ENCODE measurements at places on chromosomes 2 and 18. TPM values are rescaled to one million over a fixed set of nuclear protein-coding genes. Genes with fewer than 3 reads are reported as not detected.

TTC21B gene
- total RNA-seq = 12.2 TPM

DNA sequence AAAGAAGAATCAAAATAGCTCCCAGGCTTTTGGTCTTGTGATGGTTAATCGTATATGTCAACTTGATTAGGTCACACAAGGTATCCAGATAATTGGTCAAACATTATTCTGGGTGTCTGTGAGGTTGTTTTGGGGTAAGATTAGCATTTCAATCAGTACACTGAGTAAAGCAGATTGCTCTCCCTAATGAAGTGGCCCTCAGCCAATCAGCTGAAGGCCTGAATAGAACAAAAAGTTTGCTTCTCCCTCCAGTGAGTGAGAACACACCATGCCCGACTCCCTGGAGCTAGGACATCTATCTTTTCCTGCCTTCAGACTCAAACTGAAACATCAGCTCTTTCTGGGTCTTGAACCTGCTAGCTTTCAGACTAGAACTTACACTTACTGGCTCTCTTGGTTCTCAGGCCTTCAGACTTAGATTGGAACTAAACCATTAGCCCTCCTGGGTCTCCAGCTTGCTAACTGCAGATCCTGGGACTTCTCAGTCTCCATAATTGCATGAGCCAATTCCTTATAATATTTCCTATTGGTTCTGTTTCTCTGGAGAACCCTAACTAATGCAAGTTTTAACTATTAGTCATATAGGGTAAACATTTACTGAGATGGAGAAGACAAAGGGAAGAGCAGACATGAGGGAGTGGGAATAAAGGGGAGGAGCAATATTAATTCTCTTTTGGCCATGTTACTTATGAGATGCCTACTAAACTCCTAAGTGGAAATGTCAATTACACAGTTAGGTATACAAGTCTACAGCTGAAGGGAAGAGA, 25.5 kb downstream of the LNPK start:
- H3K27me3 ChIP-seq = no peaks in the 10 kb centered on the region
- H3K4me1 ChIP-seq = peaks cover 18% of the 10 kb centered on the region
- peak overlapping the region; percentile 44 for H3K27ac ChIP-seq
- H3K36me3 ChIP-seq = peaks cover 41% of the 10 kb centered on the region
- no peak overlapping the region for H3K4me3 ChIP-seq

GRCh38 chr2:58834404-58834803, 593.3 kb upstream of the FANCL start:
- no peaks in the 10 kb centered on the region for H3K36me3 ChIP-seq
- H3K27ac ChIP-seq = no peak overlapping the region
- H3K4me1 ChIP-seq = no peaks in the 10 kb centered on the region
- no peak overlapping the region for H3K4me3 ChIP-seq

DNA sequence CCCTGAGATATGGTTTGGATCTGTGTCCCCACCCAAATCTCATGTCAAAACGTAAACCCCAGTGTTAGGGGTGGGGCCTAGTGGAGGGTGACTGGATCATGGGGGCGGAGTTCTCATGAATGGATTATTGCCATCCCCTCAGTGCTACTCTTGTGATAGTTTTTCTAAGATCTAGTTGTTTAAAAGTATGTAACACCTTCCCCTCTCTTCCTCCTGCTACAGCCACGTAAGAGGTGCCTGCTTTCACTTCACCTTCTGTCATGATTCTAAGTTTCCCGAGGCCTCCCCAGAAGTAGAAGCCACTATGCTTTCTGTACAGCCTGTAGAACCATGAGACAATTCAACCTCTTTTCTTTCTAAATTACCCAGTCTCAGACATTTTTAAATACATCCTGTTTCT, 16.9 kb downstream of the PUM2 start:
- H3K4me3 ChIP-seq = no peak overlapping the region
- H3K27ac ChIP-seq = no peak overlapping the region
- H3K4me1 ChIP-seq = peaks cover 75% of the 10 kb centered on the region
- peaks cover 19% of the 10 kb centered on the region for H3K36me3 ChIP-seq

DNA sequence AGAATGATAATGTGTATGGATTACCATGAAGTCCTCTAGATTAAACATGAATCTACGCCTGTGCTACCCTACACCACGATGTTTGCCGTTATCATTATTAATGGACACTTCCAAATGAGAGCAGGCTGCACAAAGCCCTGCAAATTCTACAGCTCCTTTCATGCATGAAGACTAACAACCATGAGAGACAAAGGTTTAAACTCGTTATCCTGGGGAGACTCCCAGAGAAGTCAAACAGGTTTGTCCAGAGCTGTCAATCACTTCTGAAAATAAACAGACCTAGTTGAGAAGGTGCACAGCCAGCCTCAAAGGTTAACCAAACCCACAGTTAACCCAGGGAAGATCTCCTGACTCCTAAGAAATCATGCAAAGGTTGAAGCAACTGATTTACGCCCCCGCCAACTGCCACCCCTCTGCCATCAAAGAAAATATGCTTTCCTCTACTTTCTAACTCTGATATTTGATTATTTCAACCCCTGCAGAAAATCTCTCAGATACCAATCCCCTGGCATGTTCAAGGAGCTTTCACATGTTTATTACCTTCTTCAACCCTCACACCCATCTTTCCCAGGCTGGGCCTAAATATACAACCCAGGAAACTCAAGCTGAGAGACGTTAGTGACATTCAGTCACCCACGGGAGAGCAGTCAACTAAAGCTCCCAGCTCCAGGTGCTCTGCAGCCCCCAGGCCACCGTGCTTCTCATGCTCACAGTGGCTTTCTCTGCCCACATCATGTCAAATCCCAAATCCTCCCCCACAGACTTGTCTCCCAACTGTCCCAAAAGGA, 35.9 kb downstream of the MYO5B start:
- no peaks in the 10 kb centered on the region for H3K36me3 ChIP-seq
- H3K4me3 ChIP-seq = no peak overlapping the region
- H3K27ac ChIP-seq = no peak overlapping the region
- peaks cover 17% of the 10 kb centered on the region for H3K27me3 ChIP-seq

DNA sequence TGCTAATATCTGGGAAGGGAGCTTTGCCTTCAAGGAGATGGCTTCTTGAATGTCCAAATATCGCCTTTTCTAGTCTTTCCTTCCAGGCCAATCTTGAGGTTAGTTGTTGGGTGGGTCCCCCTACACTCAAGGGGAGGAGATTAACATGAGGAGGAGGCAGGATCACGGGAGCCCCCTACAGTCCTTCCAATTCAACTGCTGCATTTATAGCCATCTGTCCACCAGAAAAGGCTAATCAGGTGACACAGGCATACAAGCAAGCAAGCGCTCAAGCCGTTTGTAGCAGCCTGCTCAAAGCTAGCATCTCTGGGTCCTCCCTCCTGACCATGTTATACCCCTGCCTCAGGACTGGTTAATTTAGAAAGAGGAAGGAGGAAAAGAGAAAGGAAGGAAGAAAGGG, 87.6 kb downstream of the MRPS9 start:
- no peaks in the 10 kb centered on the region for H3K36me3 ChIP-seq
- no peak overlapping the region for H3K27ac ChIP-seq
- no peaks in the 10 kb centered on the region for H3K4me1 ChIP-seq
- no peak for DNase-seq
- H3K4me3 ChIP-seq = no peak overlapping the region
- peaks cover 24% of the 10 kb centered on the region for H3K27me3 ChIP-seq

SERPINB4 gene
- not detected for total RNA-seq

- no peak overlapping the region for H3K27ac ChIP-seq
- peaks cover 32% of the 10 kb centered on the region for H3K4me1 ChIP-seq
- peaks cover 1% of the 10 kb centered on the region for H3K27me3 ChIP-seq
- H3K4me3 ChIP-seq = peak overlapping the region; percentile 8
- H3K36me3 ChIP-seq = no peaks in the 10 kb centered on the region
These were observed 126.7 kb upstream of the CYP26B1 start for GRCh38 chr2:72274380-72274797.

DNA sequence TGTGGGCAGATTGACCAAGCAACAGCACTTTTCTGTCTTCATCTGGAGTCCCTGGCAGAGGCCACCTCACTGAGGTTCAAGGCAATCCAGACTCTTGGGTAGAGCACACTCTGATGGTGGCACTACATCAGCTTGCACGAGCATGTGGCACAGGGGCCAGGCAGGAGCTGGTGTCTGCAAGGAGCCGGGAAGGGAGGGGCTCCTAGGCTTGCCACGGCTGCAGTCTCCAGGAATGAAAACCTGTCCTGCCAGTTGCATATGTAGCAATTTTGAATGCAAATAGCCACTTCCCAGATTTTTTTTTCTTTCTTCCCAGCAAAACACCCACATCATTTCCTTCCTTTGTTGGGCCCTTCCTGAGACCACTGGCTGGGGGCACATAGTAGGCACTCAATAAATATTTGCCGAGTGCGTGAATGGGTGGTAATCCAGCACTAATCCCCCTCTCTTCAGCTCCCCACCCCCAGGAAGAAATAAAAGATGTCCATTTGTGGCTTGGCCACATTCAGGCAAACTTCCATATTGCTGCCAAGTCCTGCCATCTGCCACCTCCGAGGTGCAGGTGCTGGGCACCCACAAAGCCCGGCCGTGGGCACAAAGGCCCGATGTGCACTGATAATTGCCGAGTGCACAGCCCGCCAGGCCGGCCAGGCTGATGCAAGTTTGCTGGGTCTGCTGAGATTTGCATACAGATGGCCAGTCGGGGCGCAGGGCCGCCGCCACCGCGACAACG, 72.4 kb downstream of the MYCN start:
- H3K4me3 ChIP-seq = no peak overlapping the region
- no peaks in the 10 kb centered on the region for H3K36me3 ChIP-seq
- H3K27me3 ChIP-seq = peaks cover 3% of the 10 kb centered on the region
- no peaks in the 10 kb centered on the region for H3K4me1 ChIP-seq
- no peak for DNase-seq

- no peak overlapping the region for H3K27ac ChIP-seq
- H3K36me3 ChIP-seq = no peaks in the 10 kb centered on the region
- no peak for DNase-seq
- peaks cover 7% of the 10 kb centered on the region for H3K27me3 ChIP-seq
- H3K4me3 ChIP-seq = no peak overlapping the region
These were observed 29.3 kb downstream of the CDH20 start for GRCh38 chr18:61362511-61362910.

DNA sequence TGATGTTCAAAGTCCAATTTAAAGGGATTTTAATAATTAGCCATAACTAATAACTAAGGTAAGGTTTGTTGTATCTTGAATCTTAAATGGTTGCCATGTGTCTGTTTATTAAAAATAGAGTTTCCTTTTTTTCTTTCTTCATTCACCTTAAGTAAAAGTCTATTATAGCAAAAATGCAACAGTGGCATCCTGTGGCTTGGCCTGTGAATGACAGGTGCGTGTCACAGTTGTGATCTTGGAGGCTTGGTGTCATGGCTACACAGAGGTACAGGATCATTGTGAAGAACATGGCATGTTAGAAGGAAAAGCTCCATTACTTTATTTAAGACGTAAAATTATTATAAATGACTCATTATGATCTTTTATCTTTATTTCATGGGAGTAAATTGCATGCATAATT, 246.1 kb downstream of the BCL2 start:
- H3K27me3 ChIP-seq = peaks cover 15% of the 10 kb centered on the region
- 0 out of 2 replicates have a peak, but pooled peaks cover 6% of the 10 kb centered on the region for H3K4me1 ChIP-seq
- no peak for DNase-seq
- H3K4me3 ChIP-seq = no peak overlapping the region

DNA sequence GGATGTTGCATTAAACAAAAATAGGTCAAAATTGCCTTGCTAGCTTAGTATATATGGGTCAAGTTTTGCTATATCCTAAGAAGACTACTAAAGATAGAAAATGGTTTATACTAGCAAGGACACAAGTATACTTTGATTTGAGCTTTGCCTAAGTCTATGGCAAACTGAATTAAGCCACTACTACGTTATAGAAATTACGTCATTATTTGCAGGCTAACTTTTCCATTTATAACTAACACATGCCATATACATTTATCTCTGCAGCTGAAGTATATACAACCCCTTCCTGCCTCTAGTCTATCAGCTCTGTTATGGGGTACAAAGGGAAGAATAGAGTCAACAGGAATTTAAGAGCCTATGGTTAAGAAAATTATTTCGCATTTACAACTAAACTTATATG, 16.2 kb downstream of the YWHAQ start:
- H3K27me3 ChIP-seq = no peaks in the 10 kb centered on the region
- H3K4me1 ChIP-seq = peaks cover 98% of the 10 kb centered on the region
- H3K36me3 ChIP-seq = peaks cover 52% of the 10 kb centered on the region
- H3K4me3 ChIP-seq = no peak overlapping the region
- no peak overlapping the region for H3K27ac ChIP-seq

GRCh38 chr2:6971502-6971901, 54.3 kb downstream of the RNF144A start:
- H3K36me3 ChIP-seq = no peaks in the 10 kb centered on the region
- no peak overlapping the region for H3K27ac ChIP-seq
- H3K4me1 ChIP-seq = no peaks in the 10 kb centered on the region
- no peaks in the 10 kb centered on the region for H3K27me3 ChIP-seq

FKBP7 gene
- total RNA-seq = 51.9 TPM

- H3K4me1 ChIP-seq = peaks cover 28% of the 10 kb centered on the region
- peak; percentile 48 for DNase-seq
- no peak overlapping the region for H3K4me3 ChIP-seq
- no peaks in the 10 kb centered on the region for H3K27me3 ChIP-seq
- no peaks in the 10 kb centered on the region for H3K36me3 ChIP-seq
These were observed 48.5 kb upstream of the DTNA start for GRCh38 chr18:34661464-34662087.

CTDP1 gene
- total RNA-seq = 17.0 TPM

GRCh38 chr2:149954981-149955600, 367.5 kb upstream of the MMADHC start:
- no peak overlapping the region for H3K4me3 ChIP-seq
- no peaks in the 10 kb centered on the region for H3K4me1 ChIP-seq
- H3K27ac ChIP-seq = no peak overlapping the region
- peaks cover 2% of the 10 kb centered on the region for H3K27me3 ChIP-seq
- DNase-seq = no peak

GRCh38 chr2:200039724-200040650, 84.6 kb downstream of the MAIP1 start:
- no peak overlapping the region for H3K27ac ChIP-seq
- no peak overlapping the region for H3K4me3 ChIP-seq
- H3K36me3 ChIP-seq = no peaks in the 10 kb centered on the region
- DNase-seq = peak; percentile 17
- 0 out of 2 replicates have a peak, but pooled peaks cover 3% of the 10 kb centered on the region for H3K27me3 ChIP-seq

RFX8 gene
- 2.9 TPM for total RNA-seq

- peaks cover 16% of the 10 kb centered on the region for H3K4me1 ChIP-seq
- peaks cover 3% of the 10 kb centered on the region for H3K27me3 ChIP-seq
- no peak overlapping the region for H3K27ac ChIP-seq
- no peaks in the 10 kb centered on the region for H3K36me3 ChIP-seq
These were observed 18.3 kb downstream of the ARHGEF33 start for GRCh38 chr2:38907743-38908562.

GRCh38 chr2:238063414-238064189, 2.8 kb downstream of the SCLY start:
- no peak overlapping the region for H3K4me3 ChIP-seq
- H3K27ac ChIP-seq = no peak overlapping the region
- DNase-seq = no peak
- H3K4me1 ChIP-seq = peaks cover 22% of the 10 kb centered on the region
- H3K36me3 ChIP-seq = peaks cover 23% of the 10 kb centered on the region

DNA sequence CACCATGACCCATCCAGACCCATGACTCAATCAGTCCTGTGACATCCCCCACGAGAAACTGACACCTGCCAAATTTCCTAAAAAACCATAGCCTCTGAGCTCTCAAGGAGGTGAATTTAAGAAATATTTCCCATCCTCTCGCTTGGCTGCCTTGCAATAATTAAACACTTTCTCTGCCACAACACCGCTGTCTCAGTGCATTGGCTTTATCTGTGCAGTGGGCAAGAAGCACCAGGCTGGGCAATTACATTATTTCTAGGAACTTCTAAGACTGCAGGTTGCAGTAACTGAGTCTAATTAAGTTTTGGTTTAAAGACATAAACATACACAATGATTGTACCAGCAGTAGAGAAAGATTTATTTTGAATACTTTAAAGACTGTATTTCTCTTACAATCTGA, 22.0 kb upstream of the RTTN start:
- DNase-seq = no peak
- H3K4me3 ChIP-seq = no peak overlapping the region
- H3K27ac ChIP-seq = no peak overlapping the region
- H3K36me3 ChIP-seq = peaks cover 21% of the 10 kb centered on the region
- peaks cover 5% of the 10 kb centered on the region for H3K27me3 ChIP-seq

All from HFFc6 (cell line).